Lower lobe of right lung (tissue), 2 donors: ENCODE measurements at places on chromosomes 1 and 21. TPM values are rescaled to one million over a fixed set of nuclear protein-coding genes. Genes with fewer than 3 reads are reported as not detected.

DNA sequence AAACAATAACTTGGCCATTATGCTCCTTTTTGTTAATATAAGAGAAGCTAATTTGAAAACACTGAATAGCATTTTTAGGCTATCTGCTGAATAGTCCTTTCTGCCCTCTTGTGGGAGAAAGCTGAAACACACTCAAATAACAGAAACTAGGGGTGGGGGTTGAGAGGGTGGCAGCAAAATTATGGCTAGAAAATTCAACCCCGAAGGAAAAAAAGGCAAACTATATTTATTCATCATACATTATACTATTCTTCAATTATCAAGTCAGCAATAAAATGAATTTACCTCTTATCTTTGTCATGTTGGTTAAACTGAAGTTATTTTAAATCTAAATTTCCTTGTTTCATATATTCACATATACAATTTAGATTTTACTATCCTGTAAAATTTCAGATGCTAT, 255.9 kb downstream of the FAF1 start:
- no peak for DNase-seq
- no peaks in the 10 kb centered on the region for H3K36me3 ChIP-seq
- no peak overlapping the region for H3K27ac ChIP-seq

- DNase-seq, result no peak
- no peaks in the 10 kb centered on the region for H3K4me1 ChIP-seq
- H3K36me3 ChIP-seq, result no peaks in the 10 kb centered on the region
- H3K27me3 ChIP-seq, result no peaks in the 10 kb centered on the region
- H3K4me3 ChIP-seq, result no peak within 1 kb of the TSS
Measured at GRCh38 chr1:64203420-64203819, at the start of gene UBE2U. TSS of gene UBE2U (plus strand) at chr1:64203623. CDS start at chr1:64204051, 428 bp downstream.

DNA sequence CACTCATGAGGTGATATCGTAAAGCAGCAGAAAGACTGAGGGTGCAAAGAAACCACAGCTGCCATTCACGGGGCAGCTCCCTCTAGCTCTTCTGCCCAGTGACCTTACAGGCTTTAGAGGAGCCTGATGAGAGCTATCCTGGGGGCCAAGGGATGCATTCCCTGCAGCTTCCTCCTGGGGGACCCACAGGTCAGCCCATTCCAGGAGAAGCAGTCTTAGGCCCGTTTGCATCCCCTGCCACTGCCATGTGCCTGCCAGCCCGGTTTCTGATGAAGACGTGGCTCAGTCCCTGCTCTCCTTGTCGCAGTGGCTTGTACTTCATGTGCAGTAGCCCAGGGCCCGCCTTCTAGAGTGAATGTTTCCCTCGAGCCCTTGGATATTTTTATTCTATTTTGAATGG, 22.8 kb downstream of the ATP5PO start:
- peaks cover 12% of the 10 kb centered on the region for H3K4me1 ChIP-seq
- H3K27me3 ChIP-seq, result no peaks in the 10 kb centered on the region
- H3K4me3 ChIP-seq, result no peak overlapping the region
- no peaks in the 10 kb centered on the region for H3K36me3 ChIP-seq

GRCh38 chr1:115252585-115252984, 85.5 kb downstream of the NGF start:
- no peak overlapping the region for H3K4me3 ChIP-seq
- no peaks in the 10 kb centered on the region for H3K36me3 ChIP-seq

DNA sequence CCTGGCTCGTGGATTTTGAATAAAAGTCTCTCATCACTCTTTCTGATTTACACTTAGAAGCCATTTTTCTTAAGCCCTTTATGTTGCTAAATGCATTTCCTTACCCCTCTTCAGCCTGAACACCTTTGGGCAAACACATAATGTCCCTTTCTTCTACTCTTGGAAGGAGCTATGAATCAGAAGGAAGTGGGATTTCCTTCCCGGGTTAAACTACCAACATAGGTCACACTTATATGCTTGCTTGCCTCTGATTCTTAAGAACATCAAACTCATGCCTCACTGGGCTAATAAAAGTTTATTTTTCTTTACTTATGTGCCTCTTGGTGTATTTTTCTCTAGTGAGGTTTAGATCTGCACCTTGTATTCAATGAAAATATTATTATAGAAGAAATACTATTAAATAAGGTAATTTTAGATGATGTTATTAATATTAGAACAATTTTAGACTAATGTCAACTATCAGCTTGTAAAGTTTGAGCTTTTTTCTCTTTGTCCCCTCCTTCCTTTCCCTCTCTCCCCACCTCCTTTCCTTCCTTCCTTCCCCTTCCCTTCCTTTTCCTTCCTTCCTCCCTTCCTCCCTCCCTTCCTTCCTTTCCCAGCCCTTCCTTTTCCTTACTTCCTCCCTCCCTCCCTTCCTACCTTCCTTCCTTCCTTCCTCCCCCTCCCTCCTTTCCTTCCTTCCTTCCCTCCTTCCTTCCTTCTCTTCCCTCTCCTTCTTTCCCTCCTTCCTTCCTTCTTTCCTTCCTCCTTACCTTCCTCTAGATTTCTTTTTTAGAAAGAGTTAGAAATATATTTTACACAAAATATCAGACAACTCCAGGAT, 66.5 kb upstream of the KCNJ6 start:
- H3K4me1 ChIP-seq, result no peaks in the 10 kb centered on the region
- H3K27ac ChIP-seq, result no peak overlapping the region
- no peaks in the 10 kb centered on the region for H3K36me3 ChIP-seq
- H3K27me3 ChIP-seq, result no peaks in the 10 kb centered on the region
- H3K4me3 ChIP-seq, result no peak overlapping the region

GRCh38 chr1:41731516-41732030, 187.1 kb downstream of the HIVEP3 start:
- no peak overlapping the region for H3K4me3 ChIP-seq
- H3K27me3 ChIP-seq, result no peaks in the 10 kb centered on the region
- no peaks in the 10 kb centered on the region for H3K36me3 ChIP-seq
- no peak overlapping the region for H3K27ac ChIP-seq

FAM163A gene
- total RNA-seq, result not detected

GRCh38 chr1:6891781-6892579, 106.7 kb downstream of the CAMTA1 start:
- H3K36me3 ChIP-seq, result peaks cover 6% of the 10 kb centered on the region
- no peak overlapping the region for H3K4me3 ChIP-seq
- H3K27me3 ChIP-seq, result no peaks in the 10 kb centered on the region
- H3K27ac ChIP-seq, result no peak overlapping the region

POU3F1 gene
- not detected for total RNA-seq

- no peak overlapping the region for H3K4me3 ChIP-seq
- DNase-seq, result no peak
- H3K27me3 ChIP-seq, result no peaks in the 10 kb centered on the region
- H3K36me3 ChIP-seq, result no peaks in the 10 kb centered on the region
- H3K27ac ChIP-seq, result no peak overlapping the region
Measured at GRCh38 chr1:222331340-222331739, 216.6 kb downstream of the HHIPL2 start.

- H3K4me3 ChIP-seq, result no peak overlapping the region
- H3K36me3 ChIP-seq, result no peaks in the 10 kb centered on the region
- no peaks in the 10 kb centered on the region for H3K4me1 ChIP-seq
- no peak overlapping the region for H3K27ac ChIP-seq
- H3K27me3 ChIP-seq, result no peaks in the 10 kb centered on the region
Measured at GRCh38 chr1:70874818-70875217, 172.8 kb downstream of the PTGER3 start.

DNA sequence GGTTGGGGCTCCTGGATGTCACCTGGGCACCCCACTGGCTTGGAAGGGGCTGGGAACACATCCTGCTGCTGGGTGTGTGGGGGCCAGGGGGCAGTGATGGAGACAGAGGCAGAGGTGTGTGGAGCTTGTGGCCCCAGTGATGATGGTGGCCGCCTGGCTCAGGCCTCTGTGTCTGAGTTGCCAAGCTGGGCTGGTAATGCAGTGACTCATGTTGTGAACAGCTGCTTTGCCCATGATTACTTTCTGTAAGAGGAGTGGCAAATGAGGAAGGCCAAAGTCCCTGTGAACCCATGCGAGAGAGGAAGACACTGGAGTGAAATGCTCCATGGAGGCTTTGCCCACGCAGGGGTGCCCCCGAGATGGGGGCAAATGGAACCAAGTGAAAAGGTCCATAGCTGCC, 86.8 kb downstream of the KCNJ6 start:
- H3K27ac ChIP-seq, result no peak overlapping the region
- H3K27me3 ChIP-seq, result no peaks in the 10 kb centered on the region
- H3K36me3 ChIP-seq, result no peaks in the 10 kb centered on the region
- H3K4me1 ChIP-seq, result no peaks in the 10 kb centered on the region

ETNK2 gene
- total RNA-seq, result 4.5 TPM

DNA sequence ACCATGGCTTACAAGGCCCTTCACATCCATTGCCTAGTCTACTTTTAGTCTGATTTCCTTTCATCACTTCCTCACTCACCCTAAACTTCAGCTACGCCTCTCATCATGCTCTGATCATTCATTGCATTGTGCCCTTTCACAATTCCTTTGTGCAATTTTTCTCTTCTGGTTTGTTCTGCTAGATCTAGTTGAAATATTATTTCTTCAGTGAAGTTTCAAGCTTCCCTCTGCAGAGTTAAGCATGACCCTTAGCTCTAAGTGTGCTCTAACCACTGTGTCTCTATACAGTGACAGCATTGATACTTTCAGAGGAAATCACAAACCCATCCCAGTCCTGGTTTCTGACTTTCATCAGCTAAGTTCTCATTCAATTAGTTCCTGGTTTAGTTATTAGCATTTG, 166.1 kb downstream of the PLA2G4A start:
- H3K27me3 ChIP-seq, result no peaks in the 10 kb centered on the region
- DNase-seq, result no peak
- no peaks in the 10 kb centered on the region for H3K4me1 ChIP-seq
- H3K4me3 ChIP-seq, result no peak overlapping the region
- H3K27ac ChIP-seq, result no peak overlapping the region
- no peaks in the 10 kb centered on the region for H3K36me3 ChIP-seq

GRCh38 chr1:40312238-40313205, 4.6 kb downstream of the COL9A2 start:
- H3K27ac ChIP-seq, result no peak overlapping the region
- peak overlapping the region; percentile 14 for H3K4me3 ChIP-seq
- H3K36me3 ChIP-seq, result no peaks in the 10 kb centered on the region
- H3K27me3 ChIP-seq, result peaks cover 19% of the 10 kb centered on the region

- no peak for DNase-seq
- H3K27me3 ChIP-seq, result no peaks in the 10 kb centered on the region
- no peak overlapping the region for H3K4me3 ChIP-seq
- peaks cover 61% of the 10 kb centered on the region for H3K36me3 ChIP-seq
- H3K4me1 ChIP-seq, result peaks cover 60% of the 10 kb centered on the region
- peak overlapping the region; percentile 34 for H3K27ac ChIP-seq
Measured at GRCh38 chr1:26752519-26752918, 35.2 kb upstream of the PIGV start.

WDR77 gene
- 15.1 TPM for total RNA-seq

DNA sequence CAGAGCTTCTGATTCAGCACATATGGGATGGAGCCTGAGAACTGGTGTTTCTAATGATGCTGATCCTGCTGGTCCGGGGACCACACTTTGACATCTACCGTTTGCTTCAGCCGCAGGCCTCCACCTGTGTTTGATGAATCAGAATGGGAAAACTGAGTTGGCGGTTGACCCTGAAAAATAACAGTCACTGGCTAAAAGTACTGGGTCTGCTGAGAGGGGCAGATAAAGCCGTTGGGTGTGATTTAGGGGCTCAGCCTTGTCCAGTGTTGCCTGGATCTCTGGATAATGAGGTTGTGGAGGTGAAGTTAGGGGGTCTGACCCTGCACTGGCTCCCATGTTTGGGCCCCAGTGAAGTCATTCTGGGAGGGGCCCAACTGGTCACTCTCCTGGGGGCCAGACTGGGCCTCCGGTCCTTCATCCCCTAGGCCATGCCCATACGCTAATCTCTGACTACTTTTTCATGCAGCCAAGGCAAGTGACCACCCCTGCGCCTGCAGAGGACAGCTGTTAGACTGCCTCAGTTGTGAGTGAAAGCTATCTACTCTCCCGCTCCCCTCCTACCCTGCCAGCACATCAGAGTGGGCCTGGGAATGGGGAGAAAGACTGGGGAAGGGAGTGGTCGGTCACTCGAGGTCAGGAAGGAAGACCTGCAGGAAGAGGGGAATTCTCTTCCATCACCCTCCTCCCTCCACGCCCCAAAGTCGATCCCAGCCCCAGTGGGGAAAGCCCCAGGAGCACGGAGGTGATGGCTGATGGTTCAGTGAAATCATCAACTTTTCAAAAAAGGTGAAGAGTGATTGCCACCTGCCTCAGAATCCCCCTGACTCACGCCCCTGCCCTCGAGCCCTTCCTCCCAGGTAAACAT, 27.7 kb downstream of the VASH2 start:
- no peak for DNase-seq
- H3K36me3 ChIP-seq, result no peaks in the 10 kb centered on the region
- H3K27me3 ChIP-seq, result no peaks in the 10 kb centered on the region
- H3K4me1 ChIP-seq, result peaks cover 23% of the 10 kb centered on the region
- H3K27ac ChIP-seq, result no peak overlapping the region
